ENCODE measurements at places on chromosomes 7 and 10. TPM values are rescaled to one million over a fixed set of nuclear protein-coding genes. Genes with fewer than 3 reads are reported as not detected.

Gene PAX4
- total RNA-seq, result not detected

Gene WIPF3
- not detected for total RNA-seq

Gene EBLN1
- total RNA-seq, result not detected

Gene CHCHD2
- total RNA-seq, result 391 TPM

Gene SPDYE2
- not detected for total RNA-seq

Measured in smooth muscle cell of the umbilical artery (primary cell).